Immature natural killer cell (primary cell): ENCODE measurements at places on chromosomes 12 and 14.
A peak's percentile ranks its signal among the peaks of the same experiment; 100 is the strongest.

GRCh38 chr14:35669782-35670181 is 135.8 kb downstream of the INSM2 start:
- no peak for DNase-seq

GRCh38 chr14:32012062-32012461 is 65.0 kb upstream of the ARHGAP5 start:
- DNase-seq = no peak

DNA sequence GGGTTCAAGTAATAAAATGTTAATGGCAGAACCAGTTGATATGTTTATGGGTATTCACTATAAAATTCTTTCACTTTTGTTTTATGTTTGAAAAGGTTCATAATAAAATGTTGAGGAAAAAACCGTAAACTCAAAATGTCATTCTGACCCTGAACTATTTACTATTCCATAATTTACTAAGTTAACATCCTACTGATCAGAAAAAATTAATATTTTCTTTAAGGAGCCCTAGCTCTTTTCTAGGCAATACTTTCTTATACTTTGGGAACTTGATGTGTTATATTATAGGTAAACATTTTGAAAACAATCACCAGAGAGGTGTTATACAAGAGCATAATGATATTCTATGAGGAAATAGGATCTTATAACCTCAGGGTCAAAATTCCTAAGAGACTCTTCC is 334.6 kb downstream of the ZFP36L1 start:
- no peak for DNase-seq

DNA sequence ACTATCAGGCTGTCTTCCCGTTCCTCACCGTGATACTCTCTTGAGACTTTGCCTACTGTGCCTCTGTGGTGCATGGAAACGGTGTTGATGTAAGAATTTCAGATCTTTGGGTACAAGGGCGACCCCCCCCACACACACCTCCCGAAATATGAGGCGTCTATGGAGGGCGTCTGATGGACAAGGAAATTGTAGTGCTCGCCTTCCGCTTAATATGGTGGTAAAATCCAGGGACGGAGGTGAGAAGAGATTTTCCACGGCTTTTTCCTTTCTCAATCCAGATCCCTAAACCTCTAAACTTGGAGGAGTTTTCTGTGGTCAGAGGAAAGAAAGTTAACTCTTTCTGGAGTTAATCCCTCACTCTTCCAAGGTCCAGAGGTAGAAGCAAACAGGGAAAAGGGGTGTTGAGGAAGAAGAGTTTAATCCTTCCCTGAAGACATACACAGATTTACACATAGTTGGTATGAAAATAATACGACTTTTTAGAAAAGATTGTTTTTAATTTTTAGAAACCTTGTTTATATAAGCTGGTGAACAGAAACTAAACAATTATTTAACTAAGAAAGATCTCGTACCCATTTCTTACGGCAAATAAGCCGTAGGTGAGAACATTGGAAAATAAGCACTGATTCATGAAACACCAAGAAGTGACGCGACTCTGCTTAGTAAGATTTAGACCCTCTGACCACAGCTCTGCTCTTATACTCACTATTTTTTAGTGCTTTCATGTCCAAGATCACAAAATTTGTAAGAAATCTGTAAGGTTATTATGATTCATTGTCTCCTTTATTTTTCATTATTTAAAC is 23.1 kb upstream of the RNASE12 start:
- DNase-seq = no peak

- DNase-seq = peak; percentile 97
Observed at GRCh38 chr12:111841750-111842555, at the start of gene MAPKAPK5. Gene MAPKAPK5 (plus strand): TSS chr12:111842228. CDS start chr12:111842734, 506 bp downstream.

DNA sequence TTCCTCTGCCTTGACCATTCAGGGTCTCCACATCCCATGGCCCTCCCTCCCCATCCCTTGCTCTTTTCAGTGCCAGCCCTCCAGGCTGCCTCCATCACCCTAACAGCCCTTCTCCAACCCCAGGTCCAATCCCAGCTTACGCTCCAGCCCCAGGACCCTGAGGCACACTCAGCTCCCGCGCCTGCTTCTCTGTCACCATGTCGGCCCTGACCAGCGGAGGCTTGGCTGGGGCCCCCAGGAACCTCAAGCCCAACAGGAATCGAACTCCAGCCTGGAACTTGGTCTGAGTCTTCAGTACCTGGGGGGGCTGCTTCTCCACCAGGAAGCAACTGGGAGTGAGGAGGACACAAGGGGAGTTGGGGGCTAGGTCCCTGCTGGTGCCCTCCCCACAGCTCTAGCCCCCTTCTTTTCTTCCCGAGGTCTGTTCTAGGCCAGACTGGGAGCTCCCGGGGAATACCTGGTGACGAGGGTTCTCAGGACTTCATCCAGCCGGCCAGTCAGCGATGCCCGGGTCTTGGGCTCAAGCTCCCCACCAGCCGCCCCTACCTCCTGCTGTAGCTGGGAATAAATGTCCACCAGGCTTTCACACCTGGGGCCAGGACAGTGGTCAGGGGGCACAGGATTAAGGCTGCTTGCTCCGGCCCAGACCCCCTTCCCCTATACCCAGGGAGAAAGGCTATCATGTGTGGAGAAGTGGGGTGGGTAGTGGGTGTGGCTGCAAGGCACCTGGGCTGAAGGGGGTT is 6.0 kb downstream of the STAT6 start:
- DNase-seq = no peak

DNA sequence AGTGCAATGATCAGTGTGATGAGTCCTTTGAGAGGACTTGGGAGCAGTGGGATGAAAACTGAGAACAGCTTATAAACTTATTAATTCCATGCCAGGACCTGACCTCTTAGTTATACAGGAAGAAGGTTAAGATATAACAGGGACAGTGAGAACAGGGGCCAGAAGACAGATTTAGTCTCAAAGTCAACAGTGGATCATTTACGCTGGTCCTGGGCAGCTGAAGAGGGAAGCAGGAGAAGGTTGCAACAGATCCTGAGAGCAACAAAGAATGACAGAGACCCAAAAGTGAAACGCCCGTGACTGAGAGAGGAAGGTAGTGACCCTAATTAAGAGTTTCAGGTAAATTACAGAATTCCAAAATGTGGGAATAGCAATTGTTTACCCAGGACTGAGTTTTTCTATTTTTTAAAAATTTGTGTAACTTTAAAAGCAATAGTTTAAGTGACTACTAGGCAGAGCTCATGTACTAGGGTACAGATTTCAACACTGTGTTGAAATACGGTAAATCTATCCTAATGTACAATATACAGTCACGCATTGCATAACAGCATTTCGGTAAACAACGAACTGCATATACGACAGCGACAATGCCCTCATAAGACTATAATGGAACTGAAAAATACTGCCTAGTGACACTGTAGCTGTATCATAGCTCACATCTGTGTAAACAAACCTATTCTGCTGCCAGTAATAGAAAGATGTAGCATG is 77.7 kb upstream of the GNPNAT1 start:
- DNase-seq = no peak

DNA sequence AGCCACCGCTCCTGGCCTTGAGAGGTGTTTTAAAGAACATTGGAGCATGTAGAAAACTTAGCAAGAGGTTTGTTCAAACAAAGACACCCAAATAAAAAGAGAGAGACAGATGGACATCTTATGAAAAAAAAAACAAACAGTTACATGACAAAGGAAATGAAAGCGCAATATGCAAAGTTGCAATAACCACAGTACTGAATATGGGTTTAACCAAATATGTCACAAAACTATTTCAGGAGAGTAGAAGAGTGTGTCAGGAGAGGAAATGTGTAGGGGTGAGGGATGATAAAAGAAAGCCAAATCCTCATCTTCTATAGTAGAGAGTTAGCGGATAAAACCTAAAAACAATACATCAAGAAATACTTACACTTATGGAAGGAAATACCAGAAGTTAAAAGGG is 98.4 kb downstream of the GTF2A1 start:
- no peak for DNase-seq

GRCh38 chr12:4540170-4540569 is 1.5 kb downstream of the RAD51AP1 start:
- DNase-seq = no peak

DNA sequence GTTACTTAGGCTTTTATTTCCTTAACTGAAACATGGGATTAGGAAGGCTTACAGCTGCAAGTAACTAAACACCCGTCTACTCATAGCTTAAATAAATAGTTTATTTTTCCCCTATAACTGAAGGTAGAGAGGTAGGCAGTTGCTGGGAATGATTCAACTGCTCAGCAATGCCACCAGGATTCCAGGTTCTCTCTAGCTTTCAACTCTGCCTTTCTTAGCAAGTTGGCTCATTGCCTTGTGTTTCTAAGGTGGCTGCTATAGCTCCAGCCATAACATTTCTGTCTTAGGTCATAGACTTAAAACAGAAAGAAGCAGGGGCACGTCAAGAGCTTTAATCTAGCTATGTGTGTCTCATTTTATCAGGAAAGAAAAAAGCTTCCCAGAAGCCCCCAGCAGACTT is 103.7 kb upstream of the MDM1 start:
- no peak for DNase-seq

DNA sequence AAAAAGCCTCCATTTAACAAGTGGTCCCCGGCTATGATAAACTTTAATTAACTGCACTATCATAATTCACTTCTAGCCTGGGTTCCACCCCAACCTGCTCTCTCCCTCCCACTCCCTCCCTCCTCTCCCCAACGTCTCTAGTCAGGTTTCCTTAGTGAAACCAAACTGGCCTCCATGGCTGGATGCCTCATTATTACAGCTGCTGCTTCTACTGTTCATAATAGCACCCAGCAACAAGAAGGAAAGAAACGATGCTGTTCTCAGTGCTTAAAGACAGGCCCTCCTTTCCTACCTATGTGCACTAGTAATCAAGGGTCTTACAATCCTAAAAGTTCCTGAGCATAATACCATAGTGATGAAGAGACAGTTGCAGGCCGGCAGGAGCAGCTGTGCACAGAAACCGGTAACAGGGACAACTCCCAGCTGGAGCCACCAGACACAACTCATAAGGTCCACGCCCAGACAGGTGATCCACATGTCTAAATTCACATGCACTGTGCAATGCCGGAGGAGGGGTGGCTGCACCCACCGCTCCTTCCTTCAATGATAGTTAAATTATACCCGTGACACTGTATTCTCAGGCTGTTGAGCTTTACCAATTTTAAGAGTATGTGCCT is 6.2 kb downstream of the IRF2BPL start:
- no peak for DNase-seq

DNA sequence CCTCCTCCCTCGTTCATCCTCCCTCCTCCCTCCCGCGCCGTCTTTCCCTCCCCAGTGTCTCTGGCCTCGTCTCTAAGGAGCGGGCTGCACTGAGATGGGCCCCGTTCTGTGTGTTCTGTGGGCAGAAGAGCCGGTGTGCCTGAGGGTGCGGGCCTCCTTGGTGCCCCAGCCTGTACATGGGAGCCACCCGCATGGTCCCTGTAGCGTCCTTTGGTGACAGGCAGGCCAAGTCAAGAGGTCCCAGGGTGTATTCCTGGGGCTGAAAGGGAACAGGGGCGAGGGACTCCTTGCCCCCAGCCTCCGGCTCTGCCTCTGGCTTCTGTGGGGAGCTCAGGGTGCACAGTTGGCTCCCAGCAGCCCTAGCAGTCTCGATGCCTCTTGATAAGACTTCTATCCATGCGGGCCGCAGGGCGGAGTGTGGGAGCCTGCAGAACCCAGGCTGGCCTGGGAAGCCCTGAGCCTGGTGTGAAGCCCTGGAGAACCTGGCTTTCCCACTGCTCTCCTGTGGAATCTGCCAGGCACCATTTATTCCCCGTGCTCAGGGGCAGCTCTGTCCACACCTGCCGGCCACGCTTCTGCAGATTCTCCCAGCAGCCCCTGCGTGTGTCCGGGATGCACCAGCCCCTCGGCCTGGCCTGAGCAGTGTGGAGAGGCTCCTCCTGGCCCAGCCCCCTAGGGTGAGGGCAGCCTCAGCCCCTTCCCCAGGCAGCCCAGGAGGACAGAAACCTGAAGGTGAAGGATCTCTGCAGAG is 181.3 kb downstream of the KIF26A start:
- DNase-seq = no peak

DNA sequence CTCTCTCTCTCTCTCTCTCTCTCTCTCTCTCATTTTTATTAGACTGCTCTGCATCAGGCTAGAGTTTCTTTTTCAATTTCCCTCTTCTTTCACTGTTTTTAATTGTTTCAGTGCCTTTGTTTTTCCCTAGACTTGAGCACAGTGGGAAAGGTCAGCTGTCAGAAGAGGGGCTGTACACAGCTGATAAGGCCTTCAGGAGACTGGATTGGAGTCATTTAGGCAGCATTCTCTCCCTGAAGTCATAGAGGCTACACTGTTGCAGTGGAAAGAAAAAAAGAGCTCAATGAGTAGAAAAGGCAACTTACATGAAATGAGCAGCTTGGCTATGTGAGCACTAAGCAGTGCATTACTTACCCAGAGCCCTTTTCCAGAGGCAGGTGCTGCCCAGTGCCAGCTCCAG is 456.9 kb downstream of the NRXN3 start:
- no peak for DNase-seq

DNA sequence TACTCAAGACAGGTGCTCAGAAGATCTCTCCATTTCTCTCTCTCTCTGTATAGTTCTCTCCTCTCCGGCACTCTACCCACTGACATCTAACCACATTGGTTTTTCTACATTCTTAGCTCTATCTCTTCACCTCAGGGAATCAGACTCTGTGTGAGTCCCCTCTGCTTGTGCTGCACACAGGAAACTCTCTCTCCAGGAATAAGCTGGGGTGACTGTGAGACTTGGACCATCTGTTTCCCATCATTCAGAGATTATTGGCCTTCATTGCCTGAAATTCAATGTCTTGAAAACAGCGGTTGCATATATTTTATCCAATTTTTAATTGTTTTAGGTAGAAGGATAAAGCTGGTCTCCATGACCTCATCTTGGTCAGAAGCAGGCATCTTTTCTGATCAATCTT is 105.0 kb downstream of the SLC35F4 start:
- DNase-seq = no peak

GRCh38 chr14:104908303-104908702 is 16.4 kb upstream of the PLD4 start:
- DNase-seq = no peak

DNA sequence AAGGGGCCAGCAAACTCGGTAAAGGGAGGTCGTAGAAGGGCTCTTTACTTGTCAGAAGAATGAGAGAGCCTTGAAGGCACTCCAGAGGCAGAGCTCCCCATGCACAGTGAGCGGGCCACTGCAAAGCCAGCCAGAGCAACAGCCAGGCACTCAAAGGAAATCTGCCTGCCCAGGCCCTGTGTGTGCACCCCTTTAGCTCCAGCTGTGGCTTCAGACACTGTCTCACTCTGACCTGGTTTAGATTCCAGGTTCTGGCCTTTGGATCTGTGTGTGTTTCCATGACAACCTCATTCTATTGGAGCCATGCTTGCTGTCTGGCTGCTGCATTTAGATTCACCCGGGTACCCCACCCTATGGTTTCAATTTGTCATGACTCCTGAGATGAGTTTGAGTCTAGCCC is 170.3 kb downstream of the CAPZA3 start:
- DNase-seq = no peak

- no peak for DNase-seq
Observed at GRCh38 chr14:31118892-31119291, 88.7 kb downstream of the HECTD1 start.

- DNase-seq = no peak
Observed at GRCh38 chr12:26279091-26279490, 83.7 kb downstream of the SSPN start.

- no peak for DNase-seq
Observed at GRCh38 chr14:22820731-22821130, 5.5 kb upstream of the SLC7A7 start.
